Omental fat pad (tissue), 4 donors: ENCODE measurements at places on chromosomes 7 and 10. TPM values are rescaled to one million over a fixed set of nuclear protein-coding genes. Genes with fewer than 3 reads are reported as not detected.

Gene OR9A2
- not detected for total RNA-seq

Gene C10orf105
- total RNA-seq: 0.38 TPM

Gene ARMC3
- not detected for total RNA-seq

Gene SEMA3A
- total RNA-seq: 9.8 TPM

Gene HMX3
- 1.3 TPM for total RNA-seq

Gene CDK14
- 40.3 TPM for total RNA-seq

Gene UCMA
- not detected for total RNA-seq

Gene ZCWPW1
- total RNA-seq: 5.8 TPM

Gene CRTAC1
- total RNA-seq: 0.48 TPM

Gene ZNF117
- total RNA-seq: 16.3 TPM

Gene SLC37A3
- 64.6 TPM for total RNA-seq

Gene C10orf143
- 1.3 TPM for total RNA-seq

Gene CFAP70
- total RNA-seq: 2.9 TPM

Gene PLXNA4
- total RNA-seq: 31.4 TPM

DNA sequence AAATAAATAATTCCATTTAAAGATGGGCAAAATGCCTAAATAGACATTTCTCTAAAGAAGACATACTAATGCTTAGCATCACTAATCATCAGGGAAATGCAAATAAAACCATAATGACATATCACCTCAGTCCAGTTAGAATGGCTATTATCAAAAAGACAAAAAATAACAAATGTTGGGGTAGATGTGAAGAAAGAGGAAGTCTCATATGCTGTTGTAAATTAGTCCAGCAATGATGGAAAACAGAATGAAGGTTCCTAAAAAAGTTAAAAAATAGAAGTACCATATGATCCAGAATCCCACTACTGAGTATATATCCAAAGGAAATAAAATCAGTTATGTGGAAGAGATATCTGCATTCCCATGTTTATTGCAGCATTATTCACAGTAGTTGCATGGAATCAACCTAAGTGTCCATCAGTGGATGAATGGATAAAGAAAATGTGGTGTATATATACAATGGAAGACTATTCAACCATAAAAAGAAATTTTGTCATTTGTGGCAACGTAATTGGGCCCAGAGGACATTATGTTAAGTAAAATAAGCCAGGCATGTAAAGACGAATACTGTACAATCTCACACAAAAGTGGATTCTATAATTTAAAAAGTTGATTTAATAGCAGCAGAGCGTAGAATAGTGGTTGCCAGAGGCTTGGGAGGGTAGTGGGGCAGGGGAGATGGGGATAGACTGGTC, 52.0 kb downstream of the TCAF1 start:
- DNase-seq: no peak

GRCh38 chr7:1802899-1803298, 132.8 kb downstream of the ELFN1 start:
- DNase-seq: no peak

GRCh38 chr7:111113263-111114017, 22.5 kb downstream of the LRRN3 start:
- DNase-seq: no peak

DNA sequence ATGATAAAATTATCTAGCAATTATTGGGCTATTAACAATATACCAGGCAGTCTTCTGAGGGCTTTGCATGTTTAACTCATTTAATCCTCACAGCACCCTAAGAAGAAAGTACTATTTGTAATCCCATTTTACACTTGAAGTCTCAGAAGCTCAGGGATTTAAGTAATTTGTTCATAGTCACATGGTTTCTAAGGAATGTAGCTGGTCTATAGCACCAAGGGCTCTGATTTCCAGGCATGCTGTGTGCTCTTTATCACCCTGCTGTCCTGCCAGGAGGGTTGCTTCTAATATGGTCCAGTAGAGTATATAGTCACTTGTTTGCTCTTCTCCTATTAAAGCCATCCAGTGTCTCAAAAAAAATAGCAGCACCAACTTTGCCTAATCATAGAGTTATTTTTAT, 417.2 kb downstream of the PLXDC2 start:
- DNase-seq: no peak

DNA sequence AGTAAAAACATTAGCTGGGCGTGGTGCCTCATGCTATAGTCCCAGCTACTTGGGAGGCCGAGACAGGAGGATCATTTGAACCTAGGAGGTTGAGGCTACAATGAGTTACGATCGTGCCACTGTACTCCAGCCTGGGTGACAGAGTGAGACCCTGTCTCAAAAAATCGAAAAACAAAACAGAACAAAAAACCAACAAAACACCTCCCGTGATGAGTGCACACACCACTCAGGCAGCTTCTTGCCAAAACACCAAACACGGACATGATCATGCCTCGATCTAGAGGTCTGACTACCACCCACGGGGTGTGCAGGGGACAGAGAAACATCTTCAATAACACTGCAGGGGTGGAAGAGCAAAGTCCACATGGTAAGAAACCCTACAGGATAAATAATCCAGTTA, 44.4 kb downstream of the AMZ1 start:
- DNase-seq: no peak

DNA sequence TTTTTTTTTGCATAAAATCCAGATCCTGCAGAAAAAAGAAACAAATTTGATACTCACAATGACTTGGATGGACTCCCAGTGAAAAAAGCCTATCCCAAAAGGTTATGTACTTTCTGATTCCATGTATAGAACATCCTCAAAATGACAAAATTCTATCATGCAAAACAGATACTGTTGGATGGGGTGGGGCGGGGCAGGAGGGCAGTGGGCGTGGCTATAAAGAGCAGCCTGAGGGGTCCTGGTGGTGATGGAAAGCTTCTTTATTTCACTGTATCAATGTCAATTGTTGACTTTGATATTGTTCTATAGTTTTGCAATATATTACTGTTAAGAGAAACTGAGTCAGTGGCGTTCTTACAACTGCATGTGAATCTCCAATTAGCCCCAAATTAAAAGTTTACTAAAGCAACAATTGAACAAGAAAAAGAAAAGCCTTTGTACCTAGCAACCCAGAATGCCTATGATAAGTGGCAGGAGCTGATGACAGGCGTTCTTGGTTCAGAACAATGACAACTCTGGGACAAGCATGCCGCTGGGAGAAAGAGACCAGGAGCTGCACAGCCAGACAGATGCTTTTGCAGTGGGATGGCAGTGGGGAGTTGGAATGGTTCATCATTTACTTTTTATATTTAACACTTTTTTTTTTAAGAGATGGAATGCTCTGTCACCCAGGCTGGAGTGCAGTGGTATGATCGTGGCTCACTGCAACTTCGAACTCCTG, 101.9 kb downstream of the LHPP start:
- no peak for DNase-seq

- no peak for DNase-seq
Measured at GRCh38 chr10:124387078-124387874, 31.4 kb downstream of the OAT start.

DNA sequence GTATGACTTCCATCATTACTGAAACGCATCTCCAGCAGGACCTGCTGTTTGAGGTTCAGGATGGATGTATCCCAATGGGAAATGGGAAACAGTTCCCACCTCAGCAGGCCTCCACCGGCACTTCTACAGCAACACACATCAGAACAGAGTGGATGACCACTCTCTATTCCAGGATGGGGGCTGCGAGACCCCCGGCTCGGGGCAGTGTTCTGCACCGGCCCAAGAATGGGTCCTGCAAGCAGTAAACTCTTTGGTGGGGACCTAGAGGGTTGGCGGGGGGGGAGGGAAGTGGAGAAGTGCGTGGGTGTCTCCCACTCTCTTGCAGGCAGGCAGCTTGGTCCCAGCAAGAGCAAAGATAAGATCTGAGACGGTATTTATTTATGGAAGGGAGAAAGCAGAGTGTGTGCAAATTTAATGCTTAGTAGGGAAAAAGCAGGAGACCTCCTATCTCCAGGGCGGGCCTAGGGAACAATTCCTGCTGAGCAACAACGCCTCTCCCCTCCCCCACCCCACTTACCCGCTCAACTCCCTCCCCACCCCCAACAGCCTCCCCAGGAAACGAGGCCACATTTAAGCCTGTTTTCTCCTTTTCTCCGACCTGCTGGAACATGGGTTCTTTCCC, 4.0 kb downstream of the SFMBT2 start:
- no peak for DNase-seq

GRCh38 chr7:55056577-55057480, 38.0 kb downstream of the EGFR start:
- DNase-seq: no peak

DNA sequence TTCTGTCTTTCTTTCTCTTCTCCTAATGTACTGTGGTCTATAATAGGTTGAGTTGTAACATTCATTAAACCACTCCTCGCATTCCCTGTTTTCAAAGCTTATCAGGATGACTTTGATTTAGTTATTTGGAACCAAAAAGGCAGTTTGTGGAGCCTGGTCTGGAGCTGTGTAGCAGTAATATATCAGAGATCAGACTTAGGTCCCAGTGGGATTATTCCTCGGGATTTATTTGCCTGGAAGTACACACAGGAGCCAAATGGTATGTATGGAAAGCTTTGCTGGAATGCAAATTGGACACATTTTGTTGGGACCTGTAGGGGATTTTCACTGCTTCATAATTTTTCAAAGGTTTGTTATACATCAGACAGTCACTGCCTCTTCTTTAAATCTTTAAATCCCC, 40.9 kb downstream of the GBF1 start:
- no peak for DNase-seq

GRCh38 chr7:21450941-21451340, 23.1 kb downstream of the SP4 start:
- no peak for DNase-seq

- no peak for DNase-seq
Measured at GRCh38 chr7:102883098-102883860, 29.5 kb upstream of the LRRC17 start.

GRCh38 chr7:17347401-17347800, 48.9 kb downstream of the AHR start:
- no peak for DNase-seq

GRCh38 chr10:29712108-29712507, 77.3 kb upstream of the SVIL start:
- DNase-seq: no peak

DNA sequence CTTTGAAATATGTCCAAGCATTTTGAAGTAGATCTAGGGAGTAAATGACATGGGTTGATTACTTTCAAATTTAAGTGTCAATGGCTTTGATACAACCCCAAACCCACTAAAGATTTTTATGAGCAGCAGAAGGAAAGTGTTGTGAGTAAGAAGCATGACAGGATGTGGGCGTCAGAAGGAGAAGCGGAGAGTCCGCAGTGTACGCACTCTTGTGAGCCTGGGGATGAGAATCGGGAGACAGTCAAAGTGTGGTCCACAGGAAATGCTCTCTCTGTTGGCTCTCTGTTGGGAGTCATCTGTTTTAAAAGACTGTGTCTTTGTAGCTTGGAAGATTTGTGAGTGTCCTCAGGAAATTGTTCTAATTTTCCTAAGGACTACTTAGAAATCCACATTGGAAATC, 629.8 kb upstream of the ADARB2 start:
- no peak for DNase-seq

DNA sequence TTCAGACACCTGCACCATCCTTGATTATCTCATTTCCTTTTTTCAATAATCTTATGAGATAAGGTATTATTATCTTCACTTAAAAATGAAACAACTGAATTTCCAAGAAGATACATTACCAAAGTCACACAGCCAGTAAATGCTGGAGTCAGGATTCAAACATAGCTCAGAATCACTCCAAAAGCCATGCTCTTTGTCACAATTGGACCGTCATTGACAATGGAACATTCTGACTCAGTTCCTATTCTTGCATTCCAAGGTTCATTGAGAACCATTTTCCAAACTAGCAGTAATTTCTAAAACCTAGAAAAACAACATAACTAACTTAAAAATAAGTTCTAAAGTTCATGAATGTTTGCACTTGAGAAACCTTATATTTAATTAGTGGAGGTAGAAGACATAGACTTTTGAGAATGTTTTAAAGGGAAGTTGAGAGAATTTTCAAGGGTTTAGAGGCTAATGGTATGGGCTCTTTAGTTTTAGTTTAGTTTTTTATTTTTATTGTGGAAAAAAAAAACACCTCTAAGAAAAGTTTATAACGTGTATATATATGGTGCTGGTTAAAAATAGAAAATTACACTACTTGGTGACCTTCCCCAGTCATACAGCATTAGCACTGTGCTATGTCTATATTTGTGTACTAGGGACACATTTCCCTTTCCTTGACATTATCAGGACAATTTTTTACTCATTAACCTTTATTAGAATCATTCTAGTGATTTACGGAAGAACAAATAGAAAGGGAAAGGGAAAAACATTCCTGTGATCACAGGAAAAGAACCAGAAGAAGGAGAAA, 30.9 kb downstream of the LGI1 start:
- DNase-seq: no peak

GRCh38 chr10:131943021-131943814, 38.5 kb downstream of the BNIP3 start:
- no peak for DNase-seq

GRCh38 chr7:1368682-1369571, 90.3 kb downstream of the MICALL2 start:
- no peak for DNase-seq
